Cerebellar nuclear complex (tissue), 1 donor: ENCODE measurements at places on chromosomes 2 and 18.

DNA sequence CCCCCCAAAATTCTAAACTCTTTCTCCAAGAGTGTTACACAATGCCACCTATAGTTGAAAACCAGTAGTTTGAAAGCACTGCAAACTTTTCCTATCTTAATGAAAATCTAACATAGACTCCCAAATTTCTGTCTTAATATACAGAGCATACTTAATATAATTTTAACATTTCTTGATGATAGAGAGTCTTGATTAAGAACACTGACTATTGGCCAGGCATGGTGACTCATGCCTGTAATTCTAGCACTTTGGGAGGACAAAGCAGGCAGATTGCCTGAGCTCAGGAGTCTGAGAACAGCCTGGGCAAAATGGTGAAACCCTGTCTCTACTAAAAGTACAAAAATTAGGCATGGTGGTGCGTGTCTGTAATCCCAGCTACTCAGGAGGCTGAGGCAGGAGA lies 34.2 kb downstream of the ASXL2 start:
- no peak for DNase-seq

DNA sequence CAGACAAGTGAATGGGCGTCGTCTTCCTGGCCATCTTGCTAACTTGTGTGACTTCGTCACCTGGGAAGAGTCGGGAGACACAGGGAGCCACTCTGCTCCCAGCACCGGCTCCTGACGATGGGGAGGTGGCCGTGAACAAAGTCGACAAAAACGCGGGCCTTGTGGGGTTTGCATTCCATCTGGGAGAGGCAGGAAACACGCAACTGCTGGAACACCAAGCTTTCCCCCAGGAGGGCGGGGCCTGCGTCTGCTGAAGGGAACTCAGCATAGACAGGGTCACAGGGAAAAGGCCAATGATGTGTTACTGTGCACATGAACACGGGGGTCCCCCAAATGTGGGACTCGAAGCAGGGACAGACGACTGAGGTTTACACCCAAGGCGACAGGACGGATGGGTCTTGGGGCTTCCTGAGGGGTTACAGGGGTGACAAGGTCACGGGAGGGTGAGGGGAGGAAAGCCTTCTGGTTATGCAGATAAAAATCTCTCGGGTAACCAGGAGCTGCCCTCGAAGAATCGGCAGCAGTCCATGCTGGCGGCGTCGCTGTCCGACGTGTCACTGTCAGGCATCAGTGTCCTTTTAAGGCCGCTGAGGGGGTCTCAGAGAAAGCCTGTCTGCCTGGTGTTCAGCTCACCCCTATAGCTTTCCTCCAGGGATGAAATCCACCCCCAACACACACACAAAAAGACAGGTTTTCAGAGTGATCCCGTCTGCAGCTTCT lies 28.2 kb upstream of the PRLH start:
- DNase-seq = no peak

DNA sequence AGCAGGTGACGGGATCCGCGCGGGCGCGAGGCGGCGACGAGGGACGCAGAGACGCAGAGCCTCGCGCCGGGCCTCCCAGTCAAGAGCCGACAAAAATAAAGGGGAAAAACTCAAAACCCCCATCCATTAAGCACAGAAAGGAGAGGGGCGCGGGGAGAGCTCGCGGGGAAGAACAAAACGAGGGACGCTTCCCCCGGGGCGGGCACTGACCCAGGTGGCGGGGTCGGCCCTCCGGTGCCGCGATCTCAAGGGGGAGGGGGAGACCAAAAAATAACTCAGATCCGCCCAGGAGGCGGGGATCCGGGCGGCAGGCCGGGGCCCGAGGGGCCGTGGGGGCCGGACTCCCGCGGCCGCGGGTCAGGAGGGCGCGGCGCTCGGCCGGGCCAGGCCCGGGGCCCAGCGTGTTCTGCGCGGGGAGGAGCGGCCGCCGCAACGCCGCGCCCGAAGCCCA lies 597 bp downstream of the RNF103 start:
- no peak for DNase-seq

- no peak for DNase-seq
These were observed 379.4 kb downstream of the ZNF521 start for GRCh38 chr18:24972577-24972976.

- no peak for DNase-seq
These were observed 35.8 kb downstream of the MFSD6 start for GRCh38 chr2:190443778-190444481.

DNA sequence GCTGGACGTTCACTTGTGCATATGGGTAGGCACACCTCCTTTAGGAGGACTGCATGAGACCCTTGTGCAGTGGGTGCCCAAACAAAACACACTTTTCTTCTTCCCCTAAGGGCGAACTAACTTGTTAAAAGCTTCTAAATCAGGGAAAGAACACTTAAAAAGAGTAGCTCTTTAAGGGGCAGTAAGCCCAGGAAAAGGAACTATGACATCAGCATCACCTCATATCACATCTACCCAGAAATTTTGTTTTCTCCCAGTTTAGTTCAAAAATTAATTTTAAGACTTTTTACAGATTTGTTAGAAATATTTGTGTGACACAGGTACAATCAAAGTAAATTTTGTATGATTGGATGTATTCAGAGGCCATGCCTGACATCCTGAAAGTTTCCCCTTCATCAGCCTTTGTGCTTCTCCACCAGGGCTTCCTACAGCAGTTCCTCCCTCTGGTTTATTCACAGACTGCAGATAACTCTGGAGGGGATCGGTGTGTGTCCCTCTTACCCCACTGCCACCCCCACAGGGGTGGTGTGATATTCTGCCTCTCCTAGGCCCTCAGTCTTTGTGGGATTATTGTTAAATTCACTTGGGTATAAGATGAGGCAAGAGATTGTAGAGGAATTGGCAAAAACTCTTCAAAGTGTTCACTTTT lies 27.6 kb downstream of the BCL2L11 start:
- DNase-seq = no peak

GRCh38 chr2:98479959-98480524 lies 35.4 kb downstream of the INPP4A start:
- no peak for DNase-seq

DNA sequence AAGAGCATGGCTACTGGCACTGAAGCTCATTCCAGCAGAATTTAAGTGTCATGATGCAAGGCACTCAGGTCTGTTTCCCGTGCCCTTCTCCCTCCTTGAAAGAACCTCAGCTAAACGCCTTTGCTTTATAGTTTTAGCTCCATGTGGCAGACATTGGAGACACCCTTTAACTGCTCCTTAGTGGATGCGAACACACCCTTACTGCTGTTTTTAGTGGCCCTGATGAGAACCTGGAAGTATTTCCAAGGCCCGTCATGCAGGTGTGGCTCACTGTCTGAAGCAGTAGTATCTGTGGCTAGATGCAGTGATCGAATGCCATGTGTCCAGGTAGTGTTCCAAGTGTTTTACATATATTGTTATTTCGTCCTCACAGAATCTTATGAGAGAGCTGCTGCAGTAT lies 28.3 kb downstream of the KIF5C start:
- DNase-seq = no peak

DNA sequence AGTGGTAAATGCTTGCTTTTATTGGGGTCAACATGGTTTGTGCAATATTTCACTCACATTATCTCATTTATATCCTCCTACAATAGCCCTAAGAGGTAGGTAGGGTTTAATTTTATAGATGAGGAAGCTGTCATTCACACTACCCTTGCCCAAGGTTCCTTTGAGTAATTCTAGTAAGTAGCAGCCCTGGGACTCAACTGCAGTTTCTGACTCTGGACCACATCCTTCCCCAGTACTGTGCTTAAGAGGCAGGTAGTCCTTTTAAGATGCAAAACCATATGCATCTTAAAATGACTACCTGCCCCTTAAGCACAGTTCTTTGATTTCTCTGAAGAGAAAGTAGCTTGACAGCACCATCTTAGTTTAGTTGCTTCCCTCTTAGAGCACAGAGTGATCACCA lies 15.7 kb upstream of the NT5C1B start:
- no peak for DNase-seq

DNA sequence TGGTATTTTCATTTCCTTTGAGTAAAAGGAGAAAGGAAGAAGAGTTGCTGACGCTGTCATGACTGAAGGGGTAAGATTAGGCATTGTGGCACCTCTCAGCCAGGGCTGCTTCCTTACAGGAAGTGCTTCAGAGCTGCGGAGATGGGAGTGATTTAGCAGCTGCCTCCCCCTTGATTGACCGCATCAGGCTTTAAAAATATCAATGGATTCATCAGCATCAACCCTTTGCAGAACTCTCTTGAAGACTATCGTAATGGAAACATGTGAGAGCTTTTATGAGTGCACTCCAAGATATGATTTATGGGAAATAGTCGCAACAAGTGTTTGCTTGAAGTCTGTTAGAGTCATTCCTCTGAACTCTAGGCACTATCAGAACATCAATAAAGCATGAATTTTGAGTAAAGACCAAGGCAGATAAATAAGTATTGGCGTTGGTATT lies 141.1 kb downstream of the CSRNP3 start:
- DNase-seq = no peak
